ENCODE measurements at places on chromosomes 6 and 20.

DNA sequence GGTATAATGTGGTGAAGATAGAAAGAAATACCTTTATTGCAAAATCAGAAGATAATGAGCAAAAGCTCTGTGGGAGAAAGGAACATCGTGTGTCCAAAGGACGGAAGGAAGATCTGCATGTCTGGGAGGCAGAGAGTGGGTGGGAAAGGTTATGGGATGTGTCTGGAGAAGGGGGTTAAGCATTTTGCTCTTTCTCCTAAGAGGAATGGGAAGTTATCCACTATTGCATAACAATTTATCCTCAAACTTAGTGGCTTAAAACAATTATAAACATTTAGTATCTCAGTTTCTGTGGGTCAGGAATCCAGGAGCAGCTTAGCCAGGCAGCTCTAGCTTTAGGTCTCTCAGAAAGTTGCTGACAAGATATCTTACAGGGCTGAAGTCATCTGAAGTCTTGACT, 229.1 kb upstream of the CITED2 start:
- DNase-seq: no peak

GRCh38 chr20:40434122-40434521, 254.9 kb downstream of the MAFB start:
- DNase-seq: no peak

DNA sequence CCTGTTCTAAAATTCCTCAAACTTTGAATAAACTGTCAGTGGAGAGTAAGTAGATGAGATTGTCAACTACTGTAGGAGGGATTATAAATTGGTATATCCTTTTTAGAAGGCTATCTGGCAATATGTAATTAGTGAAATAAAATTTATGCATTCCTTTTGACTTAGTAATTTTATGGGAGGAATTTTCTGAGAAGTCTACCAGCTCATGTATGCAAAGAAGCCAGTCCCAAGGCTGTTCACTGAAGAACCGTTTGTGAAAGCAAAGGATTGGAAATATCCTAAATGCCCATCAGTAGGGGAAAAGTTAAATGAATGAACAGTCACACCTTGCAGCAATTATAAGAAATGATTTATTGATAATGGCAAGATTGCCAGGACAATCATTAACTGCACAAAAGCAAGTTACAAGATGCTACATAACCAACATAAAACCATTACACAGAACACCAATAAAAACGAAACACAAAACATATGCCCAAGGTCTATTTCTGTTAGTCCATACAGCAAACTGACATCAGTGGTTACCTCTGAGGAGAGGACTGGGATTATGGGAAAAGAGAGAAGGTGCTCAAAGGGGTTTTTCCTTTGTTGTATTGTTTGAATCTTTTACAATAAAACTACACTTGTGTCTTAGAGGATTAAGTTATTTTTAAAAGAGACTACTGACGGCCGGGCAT, 4.6 kb upstream of the DSTN start:
- no peak for DNase-seq

- no peak for DNase-seq
These were observed 33.0 kb upstream of the SMIM29 start for GRCh38 chr6:34281702-34282334.

- DNase-seq: no peak
These were observed 480.7 kb downstream of the HTR1B start for GRCh38 chr6:76982476-76983199.

GRCh38 chr6:139219271-139219729, 72.5 kb downstream of the TXLNB start:
- DNase-seq: peak; percentile 84

DNA sequence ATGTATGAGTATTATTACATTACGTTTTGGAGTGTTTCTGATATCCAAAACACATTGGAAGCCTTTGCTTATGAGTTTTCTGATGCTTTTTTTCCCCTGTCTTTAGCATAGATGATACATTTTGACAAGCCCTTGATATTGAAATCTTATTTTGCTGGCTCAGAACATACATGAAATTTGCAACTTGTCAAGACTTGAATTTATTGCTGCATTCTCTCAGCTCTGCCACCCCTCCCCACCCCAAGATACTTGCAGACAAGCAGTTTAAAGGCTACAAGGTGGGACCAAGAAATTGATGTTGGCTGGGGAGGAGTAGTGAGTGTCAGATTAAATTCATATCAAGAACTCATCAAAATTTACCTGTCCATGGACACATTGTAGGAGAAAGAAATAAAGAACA, 160.2 kb downstream of the GJA1 start:
- no peak for DNase-seq

DNA sequence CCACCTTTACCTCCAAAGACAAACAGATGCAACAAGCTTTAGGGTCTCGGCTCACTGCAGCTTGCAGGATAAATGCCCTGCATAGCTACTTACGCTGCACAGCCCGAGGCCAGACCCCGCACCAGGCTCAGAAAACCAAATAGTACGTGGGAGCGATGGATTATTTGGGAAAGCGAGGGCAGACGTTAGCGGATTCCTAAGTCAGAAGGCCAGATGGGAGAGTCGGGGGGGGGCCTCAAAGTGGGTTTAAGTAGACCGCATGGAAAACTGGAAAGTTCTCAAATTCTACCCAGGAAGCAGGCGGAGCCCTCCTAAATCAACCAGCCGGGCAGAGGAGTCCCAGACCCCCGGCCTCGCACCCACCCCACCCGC, 382 bp downstream of the SFT2D1 start:
- DNase-seq: no peak

- DNase-seq: no peak
These were observed 376.0 kb downstream of the SYNE1 start for GRCh38 chr6:152261179-152261578.

DNA sequence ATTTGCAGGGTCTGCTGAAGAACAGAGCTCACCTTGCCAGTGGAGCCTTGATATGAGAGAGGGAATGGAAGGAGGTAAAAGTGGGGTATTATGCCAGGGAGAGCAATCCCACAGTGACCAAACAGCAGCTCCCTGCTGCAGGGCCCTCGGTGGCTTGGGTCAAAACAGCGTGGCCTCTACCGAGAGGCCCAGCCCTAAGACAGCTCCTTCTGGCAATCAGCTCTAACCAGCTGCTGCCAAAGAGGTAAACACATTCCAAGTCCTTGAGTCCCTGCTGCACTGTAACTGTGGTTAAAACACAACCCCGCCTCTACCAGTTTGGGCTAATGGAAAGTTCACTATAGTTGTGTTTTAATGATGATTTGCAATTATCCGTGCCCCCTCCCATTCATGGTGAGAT, 1.4 kb upstream of the DAAM2 start:
- DNase-seq: no peak

DNA sequence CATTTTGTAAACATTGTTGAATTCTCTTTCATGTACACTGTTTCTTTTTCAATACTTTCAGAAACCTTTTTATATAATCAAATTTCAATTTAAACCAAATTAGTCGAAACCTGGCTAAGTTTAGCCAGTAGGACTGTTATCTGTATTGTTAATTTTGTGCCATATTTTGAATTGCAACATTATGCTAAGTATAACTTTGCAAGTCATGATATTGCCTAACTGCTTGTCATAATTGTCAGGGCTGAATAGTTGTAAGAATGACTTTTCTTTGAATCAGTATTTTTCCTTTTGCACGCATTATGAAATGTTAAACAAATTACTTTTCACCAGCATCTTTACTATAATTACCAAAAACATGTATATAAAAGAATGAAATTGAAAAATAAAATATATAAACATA, 82.7 kb downstream of the SAMD3 start:
- no peak for DNase-seq

DNA sequence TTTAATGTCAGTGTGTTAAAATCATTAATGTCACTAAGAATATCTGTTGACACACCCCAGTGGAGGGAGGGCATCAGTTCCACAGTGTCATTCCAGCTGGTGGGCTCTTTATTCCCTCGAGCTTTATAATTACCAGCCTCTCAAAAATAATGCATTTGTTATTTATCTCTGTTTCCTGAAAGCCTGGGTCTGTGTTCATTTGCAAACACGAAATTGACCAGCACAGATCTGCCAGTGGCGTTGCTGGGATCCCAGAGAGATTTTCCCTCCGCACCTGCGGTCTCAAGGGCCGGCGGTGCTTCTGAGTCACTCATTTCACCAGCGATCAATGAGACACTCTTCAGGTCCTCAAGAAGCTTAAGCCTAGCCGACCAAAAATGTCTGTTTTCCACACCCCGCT, 5.7 kb upstream of the PYGB start:
- no peak for DNase-seq

GRCh38 chr6:12174878-12175277, 115.3 kb upstream of the EDN1 start:
- DNase-seq: no peak

DNA sequence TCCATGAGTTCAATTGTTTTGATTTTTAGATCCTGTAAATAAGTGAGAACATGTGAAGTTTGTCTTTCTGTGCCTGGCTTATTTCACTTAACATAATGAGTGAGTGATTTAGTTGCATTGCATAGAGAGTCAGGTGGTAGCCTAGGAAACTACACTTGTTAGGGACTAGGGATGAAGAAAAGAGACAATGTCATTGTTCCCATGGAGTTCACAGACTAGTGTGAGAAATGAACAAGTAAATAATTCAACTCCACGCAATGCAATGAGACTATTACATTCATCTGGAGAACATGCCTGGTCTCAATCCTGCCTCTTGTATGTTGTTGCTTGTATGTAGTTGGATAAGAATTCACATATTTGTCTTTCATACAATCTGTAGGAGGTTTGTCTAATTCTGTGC, 76.3 kb upstream of the B3GAT2 start:
- no peak for DNase-seq
